Fibroblast of skin of left quadriceps (primary cell): ENCODE measurements at places on chromosomes 12 and 14.

DNA sequence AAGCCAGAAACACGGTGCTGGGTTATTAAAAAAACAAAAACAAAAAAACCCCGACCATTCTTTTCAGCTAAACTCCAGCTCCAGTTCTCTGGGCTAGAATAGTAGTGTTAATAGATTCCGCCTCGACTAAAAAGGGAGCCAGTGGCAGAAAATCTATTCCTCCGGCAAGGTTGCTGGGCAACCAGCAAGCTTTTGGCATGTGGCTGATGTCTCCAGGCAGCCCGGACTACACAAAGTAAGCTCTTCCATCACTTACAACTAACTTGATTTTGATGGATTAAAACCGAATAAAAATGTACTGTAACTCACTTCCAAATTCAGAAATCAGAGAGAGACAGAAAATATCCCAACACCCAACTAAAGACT lies 126.4 kb upstream of the FOXN3 start:
- DNase-seq: no peak

DNA sequence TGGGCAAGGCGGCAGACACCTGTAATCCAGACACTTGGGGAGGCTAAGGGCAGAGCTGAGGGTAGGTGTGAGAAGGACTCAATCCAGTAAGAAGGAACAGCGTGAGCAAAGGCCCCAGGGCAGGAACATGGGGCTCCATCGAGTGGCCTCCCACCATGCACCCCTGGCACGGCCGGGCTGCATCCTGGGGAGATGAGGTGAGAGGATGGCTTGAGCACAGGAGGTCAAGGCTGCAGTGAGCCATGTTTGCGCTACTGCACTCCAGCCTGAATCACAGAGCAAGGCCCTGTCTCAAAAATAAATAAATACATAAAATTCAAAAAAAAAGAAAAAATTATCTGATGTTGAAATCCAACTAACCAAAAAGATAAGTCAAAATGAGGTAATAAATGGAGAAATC lies 58.5 kb downstream of the ARL6IP4 start:
- DNase-seq: no peak

- DNase-seq: peak; percentile 83
These were observed 30.3 kb downstream of the DMAC2L start for GRCh38 chr14:50342221-50343078.

DNA sequence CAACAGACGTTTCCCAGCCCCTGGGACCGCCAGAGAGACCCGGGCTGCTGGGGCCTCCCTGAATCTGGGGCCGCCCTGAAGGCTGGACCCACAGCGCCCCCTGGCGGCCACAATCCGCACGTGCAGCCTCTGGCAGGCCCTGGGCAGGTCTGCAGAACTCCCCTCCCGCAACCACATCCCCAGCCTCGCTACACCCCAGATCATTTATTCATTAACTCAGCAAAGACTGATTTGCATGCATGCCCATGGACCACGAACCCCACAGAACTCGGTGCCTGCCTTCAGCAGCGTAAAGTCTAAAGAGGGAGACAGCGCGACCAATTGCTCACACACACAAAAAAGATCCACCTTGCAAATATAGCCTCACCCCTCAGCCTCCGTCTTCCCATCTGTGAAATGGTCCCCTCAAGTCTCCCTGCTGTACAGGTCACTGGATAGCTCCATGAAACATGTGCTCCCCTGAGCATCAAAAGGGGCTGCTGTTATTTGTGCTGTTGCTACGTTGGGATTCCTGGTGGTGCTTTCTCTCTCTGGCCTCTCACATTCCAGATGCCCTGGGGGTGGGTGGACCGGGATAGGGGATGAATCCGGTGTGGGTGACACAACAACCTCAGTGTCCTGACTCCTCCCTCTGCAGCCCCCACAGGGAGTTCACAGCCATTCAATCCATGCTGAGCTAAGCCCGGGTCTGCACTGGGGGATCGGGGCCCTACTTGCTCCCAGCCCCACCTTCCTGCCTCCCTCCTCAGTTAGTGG lies 96.4 kb downstream of the SCARB1 start:
- DNase-seq: no peak

DNA sequence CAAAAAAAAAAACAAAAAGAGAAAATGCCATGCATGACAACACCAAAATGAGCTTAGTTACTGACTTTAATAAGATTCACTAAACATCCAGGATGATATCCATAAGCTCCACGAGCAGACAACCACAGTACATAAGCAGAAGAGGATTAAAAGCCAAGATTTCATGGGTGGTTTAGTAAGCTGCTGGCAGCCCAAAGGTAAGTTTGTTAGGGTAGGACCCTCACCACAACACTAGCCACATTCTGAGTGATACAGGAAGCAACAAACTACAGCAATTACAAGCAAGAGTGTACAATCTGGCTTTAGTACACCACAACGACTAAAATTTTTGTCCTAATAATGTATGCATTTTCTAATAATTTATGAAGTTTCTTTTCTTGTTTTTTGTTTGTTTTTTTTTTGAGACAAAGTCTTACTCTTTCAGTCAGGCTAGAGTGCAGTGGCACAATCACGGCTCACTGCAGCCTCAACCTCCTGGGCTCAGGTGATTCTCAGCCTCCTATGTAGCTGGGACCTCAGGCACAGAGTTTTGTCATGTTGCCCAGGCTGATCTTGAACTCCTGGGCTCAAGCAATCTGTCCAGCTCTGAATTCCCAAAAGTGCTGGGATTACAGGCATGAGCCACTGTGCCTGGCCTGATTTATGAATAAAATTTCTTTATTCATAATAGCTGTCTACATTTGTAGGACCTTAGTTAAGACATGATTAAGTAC lies 221.4 kb downstream of the MED13L start:
- DNase-seq: no peak

DNA sequence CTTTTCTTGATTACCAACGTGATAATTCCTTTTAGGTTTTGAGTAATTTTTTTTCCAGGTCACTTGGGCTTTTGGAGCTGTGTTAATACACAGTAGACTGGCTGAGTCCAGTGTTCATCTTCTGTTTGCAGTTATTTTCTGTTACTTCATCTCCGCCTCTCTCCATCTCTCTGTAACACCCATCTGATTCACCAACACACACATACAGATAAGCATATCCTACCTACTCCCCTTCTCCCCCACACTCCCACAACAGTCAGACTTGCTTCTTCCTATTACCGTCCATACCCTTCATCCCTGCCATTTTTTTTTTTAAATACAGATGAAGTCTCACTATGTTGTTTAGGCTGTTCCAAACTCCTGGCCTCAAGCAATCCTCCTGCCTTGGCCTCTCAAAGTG lies 72.7 kb upstream of the MANSC4 start:
- DNase-seq: no peak

GRCh38 chr12:3203713-3204112 lies 126.5 kb downstream of the TSPAN9 start:
- DNase-seq: no peak

DNA sequence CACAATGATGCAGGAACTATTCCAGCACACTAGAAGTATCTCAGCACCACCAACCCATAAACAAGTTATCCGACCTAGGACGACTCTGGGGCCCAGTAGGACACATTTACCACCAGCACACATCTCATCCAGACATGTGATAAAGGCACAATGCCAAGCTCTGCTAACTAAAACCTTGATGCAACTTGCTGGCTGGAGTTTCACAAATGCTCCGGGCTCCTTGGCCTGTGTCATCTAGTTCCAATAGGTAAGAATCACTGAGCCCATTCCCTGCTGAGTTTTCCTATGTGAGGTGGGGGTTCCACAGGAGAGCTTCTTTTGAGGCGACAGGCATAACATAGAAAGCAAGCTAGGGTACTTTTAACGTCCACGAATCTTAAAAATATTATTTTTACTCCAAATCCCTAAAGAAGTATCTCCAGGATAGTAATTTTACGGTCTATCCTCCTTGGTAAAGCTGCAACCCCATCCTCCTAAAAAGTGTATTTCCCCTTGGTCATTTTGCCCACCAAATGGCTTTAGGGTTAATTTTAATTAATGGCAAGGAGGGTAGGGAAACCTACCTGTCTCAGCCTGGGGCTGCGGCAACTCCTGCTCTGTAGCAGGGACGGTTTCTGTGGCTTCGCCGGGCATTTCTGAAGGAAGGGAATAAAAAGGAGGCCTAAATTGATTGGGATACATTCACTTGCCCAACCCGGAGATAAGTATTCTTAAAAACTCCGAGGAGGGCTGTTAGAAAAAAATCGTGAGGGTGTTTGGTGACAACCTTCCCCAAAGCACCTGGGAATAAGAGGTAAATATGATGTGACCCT lies 1.0 kb downstream of the NACA start:
- peak; percentile 43 for DNase-seq

GRCh38 chr14:104942586-104942985 lies 17.9 kb downstream of the PLD4 start:
- DNase-seq: no peak

GRCh38 chr14:95207475-95208233 lies 50.3 kb upstream of the DICER1 start:
- no peak for DNase-seq

GRCh38 chr12:4742416-4742970 lies 22.3 kb downstream of the GALNT8 start:
- DNase-seq: no peak

- no peak for DNase-seq
These were observed 331.5 kb downstream of the LRIG3 start for GRCh38 chr12:58588770-58589169.

DNA sequence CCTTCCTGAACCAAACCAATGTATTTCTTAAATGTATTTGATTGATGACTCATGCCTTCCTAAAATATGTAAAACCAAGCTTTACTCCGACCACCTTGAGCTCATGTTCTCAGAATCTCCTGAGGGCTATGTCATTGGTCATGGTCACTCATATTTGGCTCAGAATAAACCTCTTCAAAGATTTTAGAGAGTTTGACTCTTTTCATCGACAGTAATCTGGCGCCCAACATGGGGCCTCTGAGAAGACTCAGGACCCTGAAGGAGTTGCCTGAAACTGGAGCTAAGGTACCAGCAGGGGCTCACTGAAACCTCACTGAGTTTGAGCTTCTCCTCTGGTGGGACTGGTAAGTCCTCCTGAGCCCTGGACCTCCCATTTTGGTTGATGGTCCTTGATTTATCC lies 17.2 kb upstream of the PSMC1 start:
- no peak for DNase-seq

DNA sequence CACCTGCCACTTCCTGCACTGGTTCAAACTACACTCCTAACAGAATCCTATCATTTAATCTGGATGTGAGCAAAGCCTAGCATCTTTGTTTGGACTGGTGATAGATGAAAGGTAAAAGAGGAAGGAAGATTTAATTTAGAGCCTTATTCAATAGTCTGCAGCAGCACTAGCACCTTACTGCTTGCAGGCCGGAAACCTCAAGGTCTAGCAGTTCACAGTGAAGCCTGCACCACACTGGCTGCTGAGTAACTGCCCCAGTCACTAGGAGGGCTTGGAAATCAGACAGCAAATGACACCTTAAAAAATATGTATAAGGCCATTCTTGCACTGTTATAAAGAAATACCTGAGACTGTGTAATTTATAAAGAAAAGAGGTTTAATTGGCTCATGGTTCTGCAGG lies 358.0 kb downstream of the DAD1 start:
- DNase-seq: no peak

DNA sequence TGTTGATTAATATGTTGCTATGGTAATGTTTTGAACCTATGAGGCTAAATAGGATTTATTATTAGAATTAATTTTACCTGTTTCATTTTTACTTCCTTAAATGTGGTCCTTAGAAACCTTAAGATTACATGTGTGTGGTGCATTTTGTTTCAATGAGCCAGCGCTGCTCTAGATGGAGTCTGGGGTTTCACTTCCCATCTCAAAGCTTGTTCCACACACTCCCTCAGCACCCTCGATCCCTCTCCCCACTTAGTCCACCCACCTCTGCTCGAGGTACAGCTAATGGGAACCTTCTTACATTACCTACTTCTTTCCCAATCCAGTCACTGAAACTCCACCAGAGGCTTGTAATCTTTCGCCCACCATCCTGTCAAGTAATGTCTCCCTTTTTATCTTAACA lies 205.2 kb downstream of the PAX9 start:
- no peak for DNase-seq

DNA sequence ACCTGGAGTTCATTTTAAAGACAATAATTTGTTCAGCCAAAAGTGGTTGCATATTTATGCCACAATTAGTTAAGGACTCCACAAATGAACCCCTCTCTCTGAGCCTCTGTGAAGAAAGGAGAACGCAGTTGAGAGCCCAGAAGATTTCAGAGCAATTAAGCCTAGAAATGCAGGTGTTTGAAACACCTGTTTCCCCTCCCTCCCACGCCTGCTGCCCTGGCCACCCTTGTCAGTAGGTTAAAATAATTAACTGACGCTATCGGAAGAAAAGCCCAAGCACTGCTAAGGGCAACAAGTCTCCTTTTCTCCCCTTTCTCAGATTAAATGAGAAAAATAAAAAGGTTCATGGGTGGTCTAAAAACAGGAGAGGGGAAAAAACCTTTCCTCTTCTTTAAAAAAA lies 99.2 kb downstream of the PPM1A start:
- no peak for DNase-seq

DNA sequence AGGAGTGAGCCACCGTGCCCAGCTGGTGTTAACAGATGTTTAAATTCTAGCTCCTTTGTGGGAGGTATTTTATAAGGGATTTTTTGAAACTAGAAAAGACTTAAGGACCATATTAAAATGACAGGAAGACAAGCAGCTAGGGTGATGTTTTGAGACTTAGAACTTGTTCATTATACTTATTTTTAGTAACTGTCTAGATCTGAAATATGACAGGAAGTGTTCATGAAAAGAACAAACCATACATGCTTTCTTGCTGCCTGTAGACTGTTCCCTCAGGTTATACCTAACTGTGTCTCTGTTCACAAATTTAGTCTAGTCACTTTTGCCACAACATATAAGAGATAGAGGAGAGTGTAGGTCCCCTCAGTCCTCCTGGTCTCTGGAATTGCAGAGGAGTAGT lies 36.9 kb upstream of the KCNH3 start:
- DNase-seq: no peak

DNA sequence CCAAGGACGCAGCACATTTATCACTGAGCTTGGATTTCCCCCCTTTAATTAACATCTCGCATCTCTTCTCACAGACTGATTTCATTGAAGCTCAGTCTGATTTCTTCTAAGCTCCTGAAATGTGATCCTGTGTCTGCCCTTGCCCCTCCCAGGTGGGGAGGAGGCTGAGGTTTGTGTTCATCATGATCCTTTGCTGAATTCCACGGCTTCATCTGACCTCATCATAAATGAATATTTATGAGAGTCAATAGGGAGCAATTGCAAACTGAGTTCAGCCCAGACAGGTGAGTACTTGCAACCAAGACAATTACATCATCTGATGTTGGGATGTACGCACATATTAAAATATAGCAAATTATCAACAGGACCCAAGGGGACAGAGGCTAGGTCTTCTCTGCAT lies 72.4 kb downstream of the MAP1LC3B2 start:
- no peak for DNase-seq

GRCh38 chr12:26564391-26564790 lies 268.6 kb downstream of the ITPR2 start:
- peak; percentile 14 for DNase-seq

DNA sequence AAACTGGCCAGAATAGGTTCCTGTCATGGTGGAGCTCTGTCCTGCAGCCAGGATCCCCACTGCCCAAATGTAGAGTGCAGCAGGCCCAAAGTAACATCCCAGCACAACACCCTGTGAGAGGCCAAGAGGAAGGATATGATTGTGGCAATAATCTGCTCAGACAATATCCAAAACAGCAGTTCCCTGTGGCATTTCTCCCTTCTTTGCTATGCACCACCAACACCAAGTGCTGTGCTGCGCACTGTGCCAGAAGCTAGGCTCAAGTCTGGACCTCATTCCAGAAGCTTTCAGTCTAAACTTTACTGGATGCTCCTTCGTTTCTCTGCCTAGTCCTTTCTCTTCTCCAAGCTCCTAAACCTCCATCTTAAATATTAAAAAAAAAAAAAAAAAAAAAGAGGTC lies 33.4 kb downstream of the SLC11A2 start:
- DNase-seq: no peak
